Cerebellar nuclear complex (tissue), 1 donor: ENCODE measurements at places on chromosomes 2 and 18.

DNA sequence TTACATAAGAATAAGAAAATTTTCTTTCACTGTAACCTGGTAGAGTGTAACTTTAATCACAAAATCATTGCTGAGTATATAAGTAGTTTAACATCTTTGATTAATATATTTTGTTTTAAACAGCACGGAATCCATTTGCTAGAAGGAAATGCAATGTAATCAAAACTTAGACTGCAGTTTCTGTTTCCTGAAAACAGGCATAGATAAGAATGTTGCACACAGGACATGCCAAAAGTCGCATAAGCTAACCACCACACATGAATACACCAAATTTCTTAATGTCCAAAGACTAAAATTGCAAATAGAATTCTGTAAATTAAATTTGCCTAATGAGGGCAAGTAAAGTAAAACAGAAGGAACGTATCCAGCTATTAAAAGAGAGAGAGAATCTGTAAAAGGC, 51.0 kb upstream of the SERPINB2 start:
- no peak for DNase-seq

GRCh38 chr18:30982285-30982992, 60.1 kb downstream of the DSC3 start:
- DNase-seq = no peak

- DNase-seq = no peak
Observed at GRCh38 chr2:193476171-193476800, 1281.6 kb upstream of the TMEFF2 start.

- no peak for DNase-seq
Observed at GRCh38 chr2:109349503-109350465, 220.8 kb downstream of the SH3RF3 start.

GRCh38 chr18:56036741-56037140, 448.7 kb upstream of the TCF4 start:
- no peak for DNase-seq

DNA sequence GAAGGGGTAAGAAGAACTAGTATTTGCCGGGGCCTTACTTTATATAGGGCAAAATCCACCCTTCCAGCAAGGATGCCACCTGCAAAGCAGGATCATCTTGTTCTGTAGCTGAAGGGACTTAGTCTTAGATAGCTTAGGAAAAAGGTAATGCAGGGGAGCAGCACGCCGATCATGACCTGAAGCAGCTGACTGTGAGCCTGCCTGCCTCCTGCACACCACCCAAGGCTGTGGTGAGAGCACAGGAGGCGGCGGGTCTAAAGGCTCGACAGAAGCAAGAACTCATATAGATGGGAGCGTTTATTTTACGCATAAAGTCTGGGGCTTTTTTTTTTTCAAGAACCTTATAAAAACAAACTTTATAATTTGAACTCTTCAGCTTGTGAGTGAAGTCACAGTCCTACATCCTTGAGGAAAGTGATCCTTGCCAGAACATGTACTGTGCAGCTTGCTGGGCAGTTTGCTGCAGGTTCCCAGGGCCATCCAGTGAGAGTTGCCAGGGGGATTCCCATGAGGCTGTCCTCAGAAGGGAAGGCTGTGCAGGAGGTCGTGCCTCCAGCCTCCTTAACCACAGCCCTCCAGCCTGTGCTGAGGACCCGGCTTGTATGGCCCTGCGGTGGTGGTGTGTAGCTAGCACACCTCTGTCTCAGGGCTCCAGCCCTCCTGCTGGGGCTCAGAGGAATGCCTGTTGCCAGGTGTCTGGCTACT, 92.1 kb downstream of the RNF144A start:
- DNase-seq = no peak

- DNase-seq = no peak
Observed at GRCh38 chr18:70413455-70413854, 124.6 kb downstream of the SOCS6 start.

DNA sequence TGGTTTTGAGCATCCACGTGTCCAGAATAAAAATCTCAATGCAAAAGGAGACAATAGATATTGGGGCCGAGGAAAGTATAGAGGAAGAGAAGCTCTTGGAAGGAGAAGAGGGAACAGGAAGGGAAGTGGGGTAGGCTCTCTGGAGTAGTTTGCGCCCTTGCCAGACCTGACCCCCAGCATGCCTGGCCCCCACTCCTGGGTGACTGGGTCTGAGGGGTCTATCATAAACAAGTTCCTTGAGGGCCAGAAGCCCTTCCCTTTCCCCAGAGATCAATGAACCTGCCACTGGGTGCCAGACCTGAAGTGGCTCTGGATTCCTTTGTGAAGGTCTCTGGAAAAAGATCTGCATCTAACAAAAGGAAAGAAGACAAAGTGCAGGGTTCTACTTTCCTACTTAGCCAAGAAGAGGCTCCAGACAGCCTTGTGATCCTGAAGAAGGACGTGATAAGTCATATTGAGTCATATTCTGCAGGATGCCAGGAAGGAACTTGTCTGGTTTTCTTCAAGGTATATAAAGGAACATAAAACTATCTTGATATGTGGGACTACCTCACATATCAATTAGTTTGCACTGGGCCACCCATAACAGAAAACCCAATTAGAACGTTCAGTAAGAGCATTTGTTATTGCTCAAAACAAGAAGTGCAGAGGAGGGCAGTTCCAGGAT, 18.7 kb upstream of the ATOH8 start:
- DNase-seq = no peak

DNA sequence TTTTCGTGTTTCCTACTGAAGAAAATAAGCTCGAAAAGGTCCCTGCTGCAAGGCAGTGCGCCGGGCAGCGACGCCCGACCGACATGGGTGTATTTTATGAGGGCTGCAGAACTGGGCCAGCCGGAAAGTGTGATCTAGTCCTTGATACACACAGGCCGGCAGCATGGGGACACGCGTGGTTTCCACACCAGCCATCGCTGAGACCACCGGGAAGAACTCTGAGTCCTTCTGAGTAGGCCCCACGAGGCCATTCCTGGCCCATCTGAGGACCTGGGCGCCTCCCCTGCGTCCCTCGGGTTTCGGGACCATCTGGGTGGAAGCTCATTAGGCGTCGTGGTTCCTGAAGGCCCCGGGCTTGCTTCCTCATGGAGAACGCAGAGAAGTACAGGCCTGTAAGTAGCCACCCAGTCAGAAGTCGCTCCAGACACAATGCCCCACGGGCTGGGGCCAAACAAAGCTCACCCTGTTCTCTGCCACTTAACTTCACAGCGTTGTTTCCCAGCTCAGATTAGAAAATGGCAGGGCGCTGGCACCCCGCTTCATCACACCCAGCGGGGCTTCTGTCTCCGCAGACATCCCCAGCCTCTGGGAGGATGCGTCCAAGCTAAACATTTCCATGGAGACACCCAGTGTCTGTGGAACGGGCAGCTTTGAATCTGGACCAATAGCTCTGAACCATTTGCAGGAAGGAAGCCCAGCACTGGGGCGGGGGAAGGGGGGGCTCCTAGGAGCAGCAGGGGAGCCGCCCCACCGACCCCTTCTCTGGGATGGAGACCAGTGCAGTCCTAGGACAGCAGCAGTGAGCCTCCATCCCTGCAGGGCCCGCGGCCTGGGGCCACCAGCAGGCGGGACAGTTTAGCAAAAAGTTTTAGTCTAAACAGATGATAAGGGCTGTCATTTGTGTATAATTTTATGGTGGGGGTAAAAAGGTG, 2.4 kb downstream of the NFATC1 start:
- no peak for DNase-seq

DNA sequence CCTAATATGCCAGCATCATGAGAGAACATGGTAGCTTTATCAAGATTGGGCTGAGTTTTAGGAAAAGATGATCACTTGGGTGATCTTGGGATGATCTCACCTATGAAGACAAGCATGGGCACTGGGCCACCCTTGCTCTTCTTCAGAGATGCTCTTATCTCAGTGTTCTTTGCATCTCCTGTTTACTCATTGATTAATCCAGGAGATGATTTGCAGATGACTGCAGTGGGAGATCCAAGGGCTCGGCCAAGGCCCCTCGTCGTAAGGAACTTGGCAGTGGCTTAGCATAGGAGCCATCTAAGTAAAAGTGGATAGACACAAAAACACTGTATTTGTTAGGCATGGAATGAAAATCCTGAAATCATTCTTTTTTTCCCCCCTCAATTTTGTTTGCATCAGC, 228.4 kb downstream of the FHOD3 start:
- DNase-seq = no peak

- DNase-seq = no peak
Observed at GRCh38 chr2:28336982-28337627, 55.6 kb upstream of the FOSL2 start.

- no peak for DNase-seq
Observed at GRCh38 chr2:127305990-127306585, 12.1 kb upstream of the ERCC3 start.

GRCh38 chr2:140348826-140349225, 1568.6 kb upstream of the NXPH2 start:
- no peak for DNase-seq

DNA sequence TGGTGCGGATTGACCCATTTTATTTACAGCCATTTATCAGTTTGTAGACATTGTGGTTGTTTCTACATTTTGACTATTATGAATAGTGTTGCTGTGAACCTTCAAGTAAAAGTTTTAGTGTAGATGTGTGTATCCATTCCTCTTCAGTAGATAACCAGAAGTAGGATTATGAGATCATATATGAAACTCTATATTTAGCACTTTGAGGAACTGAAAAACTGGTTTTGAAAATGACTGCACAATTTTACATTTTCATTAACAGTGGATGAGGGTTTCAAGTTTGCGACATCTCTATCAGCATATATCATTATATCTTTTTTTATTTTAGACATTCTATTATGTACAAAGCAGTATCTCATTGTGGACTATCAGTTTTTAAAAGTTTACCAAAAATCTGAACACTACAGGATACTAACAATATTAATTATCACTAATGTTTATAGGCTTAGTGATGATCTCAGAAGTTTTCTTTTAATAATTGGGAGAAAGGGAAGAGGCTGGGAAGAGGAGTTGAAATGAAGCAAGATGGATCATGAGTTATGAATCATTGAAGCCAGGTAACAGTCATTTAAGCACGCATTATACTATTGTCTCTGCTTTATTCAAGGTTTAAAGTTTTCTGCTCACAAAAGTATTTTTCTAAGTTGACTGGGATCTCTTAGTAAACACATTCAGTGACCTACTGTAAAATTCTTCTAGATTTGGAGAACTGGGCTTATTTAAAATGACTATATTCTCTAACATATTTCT, 329.0 kb upstream of the LRATD1 start:
- DNase-seq = no peak

GRCh38 chr18:44958455-44958854, 277.8 kb downstream of the SETBP1 start:
- no peak for DNase-seq

GRCh38 chr2:142951190-142952007, 73.9 kb downstream of the KYNU start:
- DNase-seq = no peak

DNA sequence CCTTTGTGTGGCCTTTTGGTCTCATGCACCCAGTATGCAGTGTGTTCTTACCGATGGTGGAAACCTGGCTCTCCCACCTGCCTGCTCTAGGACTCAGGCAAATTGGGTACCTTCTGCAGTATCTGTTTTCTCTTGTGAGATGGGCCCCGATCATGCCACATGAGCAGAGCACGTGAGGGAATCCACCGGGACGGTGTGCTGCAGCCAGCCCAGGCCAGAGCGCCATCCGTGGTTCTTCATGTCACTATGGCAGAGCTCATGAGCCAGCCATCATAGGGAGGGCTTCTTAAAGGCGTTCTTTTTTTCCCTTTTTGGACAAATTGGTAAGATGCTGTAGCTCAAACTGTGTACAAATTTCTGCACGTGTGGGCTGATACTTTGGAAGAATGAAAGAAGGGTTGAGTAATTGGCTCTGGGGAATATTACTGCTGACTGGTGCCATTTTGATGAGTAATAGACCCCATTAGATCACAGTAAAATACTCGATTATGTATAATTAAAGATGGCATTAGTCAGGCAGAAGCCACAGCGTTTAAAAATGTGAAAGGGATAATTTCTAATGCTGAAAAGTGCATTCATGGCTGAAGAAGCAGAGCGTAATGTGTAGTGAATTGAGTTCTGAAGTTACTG, 19.2 kb downstream of the SH3RF3 start:
- DNase-seq = no peak

DNA sequence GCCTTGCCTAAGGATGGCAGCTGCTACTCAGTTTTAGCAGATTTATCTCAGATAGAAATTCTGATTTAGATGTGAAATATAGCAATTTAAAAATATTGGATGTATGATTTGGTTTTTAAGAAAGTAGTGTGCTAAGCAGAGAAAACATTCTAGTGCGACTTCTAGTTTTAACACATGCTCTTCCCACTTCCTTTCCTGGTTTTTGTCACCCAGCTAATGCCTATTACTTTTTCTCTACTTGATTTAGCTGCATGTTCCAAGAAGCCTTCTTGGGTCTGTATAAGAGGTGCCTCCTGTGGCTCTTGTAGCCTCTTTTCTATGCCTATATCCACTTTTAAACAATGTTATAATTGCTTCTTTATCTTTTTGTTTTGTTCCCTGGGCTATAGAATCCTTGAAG, 53.0 kb downstream of the GPD2 start:
- no peak for DNase-seq
